Uterine smooth muscle cell (primary cell): ENCODE measurements at places on chromosomes 6 and 20. TPM values are rescaled to one million over a fixed set of nuclear protein-coding genes. Genes with fewer than 3 reads are reported as not detected.

Gene NOX3
- not detected in 2 replicates for total RNA-seq

Gene SALL4
- total RNA-seq: 0.22 and 0.25 TPM in 2 replicates

Gene LY6G6F
- total RNA-seq: not detected in 2 replicates

Gene RFX6
- under 0.01 TPM in 1 of 2 replicates, not detected in the other for total RNA-seq

Gene PRND
- total RNA-seq: 0.12 TPM in 1 of 2 replicates, not detected in the other

Gene THEMIS
- not detected in 2 replicates for total RNA-seq

Gene LY6G5B
- total RNA-seq: 3.0 and 3.4 TPM in 2 replicates

Gene MCM8
- 9.4 and 30.4 TPM in 2 replicates for total RNA-seq

Gene MDFI
- 0.11 and 1.2 TPM in 2 replicates for total RNA-seq

Gene COL21A1
- 6.2 and 6.9 TPM in 2 replicates for total RNA-seq

Gene BPIFB4
- not detected in 2 replicates for total RNA-seq

Gene VEGFA
- 200 and 441 TPM in 2 replicates for total RNA-seq

Gene CPXM1
- 3.5 and 4.8 TPM in 2 replicates for total RNA-seq

Gene PPP1R11
- total RNA-seq: 10.3 and 11.9 TPM in 2 replicates

Gene CCN5
- 1.5 and 10.6 TPM in 2 replicates for total RNA-seq

Gene DEFB124
- not detected in 2 replicates for total RNA-seq

Gene LAMP5
- total RNA-seq: under 0.01 and 0.44 TPM in 2 replicates
